ENCODE measurements at places on chromosomes 6 and 20.

DNA sequence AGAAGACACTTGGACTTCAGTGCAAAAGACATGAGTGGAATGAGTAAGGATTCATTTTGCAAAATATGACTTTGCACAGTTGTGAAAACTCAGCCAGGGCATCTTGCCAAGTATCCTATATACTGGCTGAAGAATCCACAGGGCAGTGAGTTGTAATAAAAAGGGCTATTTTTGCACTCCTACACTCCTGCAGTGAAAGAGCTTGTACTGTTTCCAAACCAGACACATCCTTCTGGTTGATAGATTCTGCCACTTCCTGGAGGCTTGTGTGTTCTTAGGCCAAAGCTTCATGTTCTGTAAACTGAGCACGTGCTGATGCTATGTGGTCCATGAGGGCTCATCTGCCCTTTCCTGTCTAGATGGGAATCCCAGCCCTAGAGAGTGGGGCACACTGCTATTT, 34.9 kb downstream of the GMPR start:
- peak; percentile 37 for DNase-seq

DNA sequence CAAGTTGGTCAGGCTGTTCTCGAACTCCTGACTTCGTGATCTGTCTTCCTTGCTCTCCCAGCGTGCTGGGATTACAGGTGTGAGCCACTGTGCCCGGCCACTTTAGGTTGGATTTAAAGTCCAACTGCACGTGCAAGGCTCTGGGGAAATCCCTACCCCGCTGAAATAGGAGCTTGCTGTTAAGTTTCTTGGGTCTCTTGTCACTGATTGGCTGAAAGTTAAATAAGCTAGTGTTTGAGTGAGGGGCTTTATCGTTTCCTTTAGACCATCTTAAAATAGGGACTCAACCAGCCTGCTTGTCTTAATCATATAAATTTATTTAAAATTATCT, 11.1 kb upstream of the SERINC1 start:
- no peak for DNase-seq

DNA sequence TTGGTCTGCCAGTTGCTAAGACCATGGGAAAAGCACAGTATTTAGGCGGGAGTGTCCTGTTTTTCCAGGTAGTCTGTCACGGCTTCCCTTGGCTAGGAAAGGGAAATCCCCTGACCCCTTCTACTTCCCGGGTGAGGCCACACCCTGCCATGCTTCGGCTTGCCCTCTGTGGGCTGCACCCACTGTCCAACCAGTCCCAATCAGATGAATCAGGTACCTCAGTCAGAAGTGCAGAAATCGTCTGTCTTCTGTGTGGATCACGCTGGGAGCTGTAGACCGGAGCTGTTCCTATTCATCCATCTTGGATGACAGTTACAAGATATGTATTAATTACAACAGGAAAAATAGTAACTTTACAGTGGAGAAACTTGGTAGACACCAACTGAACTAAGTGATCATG, 188.2 kb downstream of the TPBG start:
- DNase-seq, result no peak

GRCh38 chr6:138517635-138518034, 18.3 kb upstream of the NHSL1 start:
- peak; percentile 81 for DNase-seq

DNA sequence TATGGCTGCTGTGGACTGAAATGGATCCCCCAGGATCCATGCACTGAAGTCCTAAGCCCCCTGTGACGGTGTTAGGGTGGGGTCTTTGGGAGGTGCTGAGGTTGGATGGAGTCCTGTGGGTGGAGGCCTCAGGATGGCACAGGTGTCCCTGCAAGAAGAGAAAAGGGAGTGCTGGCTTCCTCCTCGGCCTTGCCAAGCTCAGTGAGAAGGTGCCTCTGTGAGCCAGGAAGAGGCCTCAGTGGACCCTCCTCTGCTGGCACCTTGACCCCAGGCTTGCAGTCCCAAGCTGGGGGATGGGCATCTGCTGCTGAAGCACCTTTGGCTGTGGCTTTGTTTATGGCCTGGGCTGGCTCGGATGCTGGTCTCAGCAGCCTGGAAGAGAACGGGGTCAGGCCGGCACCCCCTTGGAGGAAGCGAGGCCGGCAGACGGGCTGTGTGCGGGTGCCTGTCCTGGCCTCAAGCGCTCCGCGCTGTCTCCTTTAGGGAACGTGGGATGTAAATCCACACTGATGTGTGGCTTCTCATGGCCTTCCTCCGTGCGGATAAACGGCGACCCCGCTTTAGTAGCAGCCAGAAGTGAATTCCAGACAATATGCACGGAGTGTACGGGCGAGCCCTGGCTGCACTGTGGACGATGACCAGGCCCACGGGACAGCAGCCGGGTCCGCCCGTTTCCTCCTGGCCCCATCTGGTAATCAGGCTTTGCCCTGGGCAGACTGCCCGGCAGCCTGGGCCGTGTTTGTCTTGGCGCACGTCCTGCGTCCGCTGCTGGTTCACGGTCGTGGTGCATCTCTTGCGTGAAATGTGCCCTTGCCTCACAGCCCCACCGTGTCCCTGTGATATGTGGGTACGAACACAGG, 182.6 kb downstream of the ERMARD start:
- no peak for DNase-seq

GRCh38 chr6:45742591-45742990, 273.1 kb downstream of the CLIC5 start:
- DNase-seq, result no peak

DNA sequence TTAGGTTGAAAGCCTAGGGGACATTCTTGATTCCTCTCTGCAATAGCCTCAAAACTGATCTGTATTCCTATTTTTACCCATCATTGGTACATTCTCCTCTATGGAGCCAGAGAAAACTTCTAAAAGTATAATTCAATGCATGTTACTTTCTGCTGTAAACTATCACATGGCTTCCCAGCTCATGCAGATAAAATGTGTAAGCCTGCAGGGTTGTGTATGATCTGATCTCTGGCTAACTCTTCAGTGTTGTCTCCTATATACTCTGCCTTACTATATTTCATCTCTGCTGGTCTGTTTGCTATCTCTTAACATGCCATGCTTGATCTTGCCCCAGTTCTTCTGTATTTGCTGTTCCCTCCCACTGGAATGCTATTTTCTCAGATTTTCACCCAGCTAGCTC, 323.3 kb upstream of the RSPO3 start:
- DNase-seq, result no peak

DNA sequence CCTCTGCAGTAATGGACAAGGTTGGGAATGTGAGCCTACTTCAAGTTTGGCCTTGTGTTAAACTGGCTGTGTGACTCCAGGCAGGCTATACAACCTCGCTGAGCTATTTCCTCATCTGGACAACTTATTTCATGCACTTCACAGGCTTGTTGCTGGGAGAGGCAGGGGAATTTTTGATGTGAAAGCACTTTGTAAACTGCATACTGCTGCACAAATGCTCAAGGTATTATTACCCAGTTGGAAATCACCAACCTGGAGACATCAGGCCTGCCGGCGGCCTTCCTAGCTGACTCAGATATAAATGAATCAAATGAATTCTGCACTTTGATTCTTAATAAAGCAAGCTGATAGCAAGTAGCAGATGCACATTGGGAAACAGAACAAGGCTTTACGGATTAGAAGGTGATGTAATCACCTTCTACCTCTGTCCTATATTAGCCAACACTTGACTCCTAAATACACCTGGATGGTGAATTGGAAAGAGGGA, 10.1 kb downstream of the JARID2 start:
- no peak for DNase-seq

- no peak for DNase-seq
Observed at GRCh38 chr20:38402089-38402488, 33.0 kb downstream of the SNHG17 start.

- DNase-seq, result peak; percentile 89
Observed at GRCh38 chr20:45339084-45339483, 9.1 kb downstream of the SDC4 start.

DNA sequence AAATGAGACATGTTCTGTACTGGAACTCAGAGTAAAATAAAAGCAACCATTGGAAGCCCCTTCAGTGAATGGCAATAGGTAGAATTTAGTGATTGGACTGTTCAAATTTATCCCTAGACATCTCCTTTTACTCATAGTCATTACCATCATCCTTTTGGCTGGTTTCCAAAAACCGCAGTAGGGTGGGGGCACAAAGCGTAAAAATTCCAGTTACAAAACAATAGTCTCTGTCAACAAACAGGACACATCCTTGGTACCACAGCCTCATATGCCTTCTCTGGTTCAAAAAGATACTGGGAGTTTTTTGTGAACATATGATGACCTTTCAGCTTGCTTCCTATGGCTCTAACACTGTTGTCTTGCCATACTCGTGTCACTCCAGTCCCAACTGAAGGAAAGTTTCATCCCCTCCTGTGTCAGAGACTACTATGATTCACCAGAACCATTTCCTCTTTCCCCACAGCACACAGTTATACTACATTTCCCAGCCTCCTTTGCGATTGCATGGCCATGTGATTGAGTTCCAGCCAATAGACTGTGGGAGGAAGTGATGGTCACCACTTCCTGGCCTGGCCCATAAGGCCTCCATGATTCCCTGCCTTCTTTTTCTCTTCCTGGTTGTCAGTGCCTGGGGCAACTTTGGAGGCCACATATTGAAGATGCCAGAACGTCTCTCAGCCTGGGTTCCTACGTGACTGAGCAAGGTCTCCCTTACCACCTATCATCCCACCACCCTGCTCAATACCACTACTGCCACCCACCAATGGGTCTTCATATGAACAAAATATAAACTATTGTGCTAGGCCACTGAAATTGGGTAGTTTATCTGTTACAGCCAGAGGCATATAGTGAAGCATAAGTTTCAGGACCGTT, 162.4 kb downstream of the ID4 start:
- DNase-seq, result peak; percentile 66

DNA sequence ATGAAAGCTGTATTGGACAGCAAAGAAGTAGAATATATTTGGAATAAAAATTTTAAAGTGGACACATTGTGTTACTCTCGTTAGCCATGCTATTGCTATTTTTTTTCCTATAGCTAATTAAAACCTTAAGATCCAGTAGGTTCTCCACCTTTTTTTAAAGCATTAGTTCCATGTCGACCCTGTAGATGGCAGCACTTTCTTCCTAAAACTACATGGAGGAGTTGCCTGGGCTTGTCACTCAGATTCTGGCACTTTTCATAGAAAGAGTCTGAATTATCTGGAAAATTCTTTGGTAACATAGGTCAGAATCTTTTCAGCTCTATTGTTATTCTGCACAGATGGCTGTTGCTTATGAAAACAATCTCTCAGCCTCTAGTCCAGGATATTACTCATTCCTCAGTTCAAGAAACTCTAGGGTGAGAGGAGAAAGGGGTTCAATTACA, 42.0 kb upstream of the ESR1 start:
- peak; percentile 76 for DNase-seq

- DNase-seq, result no peak
Observed at GRCh38 chr20:48889140-48889790, 32.2 kb upstream of the ARFGEF2 start.

- no peak for DNase-seq
Observed at GRCh38 chr6:43570876-43571441, 4.9 kb downstream of the XPO5 start.

GRCh38 chr6:17705778-17706579, 746 bp downstream of the NUP153 start:
- peak; percentile 84 for DNase-seq

GRCh38 chr6:25489399-25489798, 162.6 kb upstream of the SCGN start:
- peak; percentile 17 for DNase-seq

GRCh38 chr20:15653396-15654207, 919.6 kb downstream of the KIF16B start:
- no peak for DNase-seq

DNA sequence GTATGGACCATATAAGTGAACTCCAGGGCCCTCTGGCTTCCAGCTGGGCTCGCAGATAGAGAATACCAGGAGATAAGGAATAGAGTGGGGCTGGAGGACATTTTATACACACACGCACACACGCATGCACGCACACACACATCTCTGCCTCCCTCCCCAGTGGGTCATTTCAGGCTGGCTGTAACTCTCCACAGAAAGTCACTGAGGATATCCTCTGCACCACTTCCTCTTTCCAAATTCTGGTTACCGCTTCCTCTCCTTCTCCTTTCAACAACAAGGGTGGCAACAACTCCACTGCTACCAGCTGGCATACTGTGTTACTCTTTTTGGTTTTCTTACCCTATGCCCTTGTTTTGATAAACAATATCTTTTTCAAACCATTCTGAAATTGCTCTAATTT, 280.2 kb downstream of the COL12A1 start:
- DNase-seq, result peak; percentile 58

DNA sequence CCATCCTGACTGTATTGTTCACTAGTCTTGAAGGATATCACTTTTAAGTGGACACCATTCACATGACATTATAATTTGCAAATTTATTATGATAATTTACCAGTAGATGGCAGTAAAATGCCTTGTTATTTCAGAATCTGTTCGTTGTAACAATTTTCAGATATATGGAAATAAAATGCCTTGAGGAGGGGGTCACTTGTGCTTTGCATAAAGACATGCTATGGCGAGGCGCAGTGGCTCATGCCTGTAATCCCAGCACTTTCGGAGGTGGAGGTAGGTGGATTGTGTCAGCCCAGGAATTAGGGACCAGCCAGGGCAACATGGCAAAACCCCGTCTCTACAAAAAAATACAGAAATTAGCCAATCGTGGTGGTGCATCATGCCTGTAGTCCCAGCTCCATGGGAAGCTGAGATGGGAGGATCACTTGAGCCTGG, 9.0 kb upstream of the NCOA6 start:
- DNase-seq, result peak; percentile 82

- no peak for DNase-seq
Observed at GRCh38 chr6:69422475-69422874, 374.3 kb downstream of the LMBRD1 start.

GRCh38 chr6:2956930-2957685, 14.3 kb downstream of the SERPINB6 start:
- DNase-seq, result no peak

DNA sequence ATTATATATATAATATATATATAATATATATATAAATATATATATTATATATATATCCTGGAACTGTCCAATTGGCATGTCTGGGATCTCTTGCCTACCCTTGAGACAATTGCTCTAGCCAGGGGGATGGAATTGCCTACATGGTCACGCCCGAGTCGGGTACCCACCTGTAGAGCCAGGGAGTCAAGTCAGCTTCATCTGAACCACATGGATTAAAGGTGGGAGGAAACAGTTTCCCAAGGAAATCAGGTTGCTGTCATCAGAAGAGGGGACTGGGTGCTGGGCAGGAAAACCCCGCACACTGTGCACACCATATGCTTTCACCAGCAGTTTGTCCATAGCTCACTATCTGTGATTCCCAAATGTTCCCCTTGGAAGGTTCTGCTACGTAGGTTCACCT, 252.5 kb upstream of the NOX3 start:
- no peak for DNase-seq
